Ovary (tissue), 10 donors: ENCODE measurements at places on chromosomes 7 and 10.

DNA sequence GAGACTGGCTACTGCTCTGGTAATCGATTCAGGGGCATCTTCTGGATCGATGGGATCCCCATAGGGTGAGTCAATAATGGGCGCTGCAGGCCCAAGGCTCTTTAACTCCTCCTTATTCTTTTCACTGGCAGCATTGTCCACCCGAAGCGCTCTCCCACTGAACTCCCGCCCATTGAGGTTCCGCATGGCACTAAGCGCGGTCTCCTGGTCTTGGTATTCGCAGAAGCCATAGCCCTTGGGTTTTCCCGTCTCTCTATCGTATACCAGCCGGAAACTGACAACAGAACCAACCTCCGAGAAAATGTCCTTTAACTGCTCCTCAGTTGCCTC lies 285 bp downstream of the CSTF2T start:
- peak overlapping the region; percentile 86 for H3K4me3 ChIP-seq
- H3K27me3 ChIP-seq: no peaks in the 10 kb centered on the region
- peak overlapping the region; percentile 91 for H3K27ac ChIP-seq
- no peaks in the 10 kb centered on the region for H3K36me3 ChIP-seq
- no peak for DNase-seq

GRCh38 chr7:117724898-117725297 lies 148.3 kb downstream of the CTTNBP2 start:
- no peak for DNase-seq
- H3K36me3 ChIP-seq: no peaks in the 10 kb centered on the region
- no peaks in the 10 kb centered on the region for H3K4me1 ChIP-seq

DNA sequence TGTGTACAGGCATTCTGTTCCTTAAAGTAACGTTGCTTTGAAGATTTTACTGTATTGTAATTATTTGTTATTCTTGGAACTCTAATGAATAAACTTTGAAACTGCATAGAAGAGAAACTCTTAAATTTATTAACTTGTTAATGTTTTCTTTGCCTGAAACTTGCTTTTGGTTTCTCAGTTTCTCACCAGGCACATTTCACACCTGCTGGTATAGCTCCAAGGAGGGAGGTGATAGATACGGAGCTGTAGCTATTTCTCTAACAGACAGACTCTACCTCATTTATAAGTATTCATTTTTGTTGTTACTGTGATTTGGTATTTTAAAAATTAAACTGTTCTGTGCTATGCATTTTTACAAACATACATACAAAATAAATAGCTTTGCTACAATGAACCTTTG lies 32.7 kb downstream of the R3HCC1L start:
- H3K4me1 ChIP-seq: peaks cover 1% of the 10 kb centered on the region
- no peak overlapping the region for H3K4me3 ChIP-seq
- H3K27me3 ChIP-seq: no peaks in the 10 kb centered on the region
- H3K27ac ChIP-seq: no peak overlapping the region
- H3K36me3 ChIP-seq: no peaks in the 10 kb centered on the region

DNA sequence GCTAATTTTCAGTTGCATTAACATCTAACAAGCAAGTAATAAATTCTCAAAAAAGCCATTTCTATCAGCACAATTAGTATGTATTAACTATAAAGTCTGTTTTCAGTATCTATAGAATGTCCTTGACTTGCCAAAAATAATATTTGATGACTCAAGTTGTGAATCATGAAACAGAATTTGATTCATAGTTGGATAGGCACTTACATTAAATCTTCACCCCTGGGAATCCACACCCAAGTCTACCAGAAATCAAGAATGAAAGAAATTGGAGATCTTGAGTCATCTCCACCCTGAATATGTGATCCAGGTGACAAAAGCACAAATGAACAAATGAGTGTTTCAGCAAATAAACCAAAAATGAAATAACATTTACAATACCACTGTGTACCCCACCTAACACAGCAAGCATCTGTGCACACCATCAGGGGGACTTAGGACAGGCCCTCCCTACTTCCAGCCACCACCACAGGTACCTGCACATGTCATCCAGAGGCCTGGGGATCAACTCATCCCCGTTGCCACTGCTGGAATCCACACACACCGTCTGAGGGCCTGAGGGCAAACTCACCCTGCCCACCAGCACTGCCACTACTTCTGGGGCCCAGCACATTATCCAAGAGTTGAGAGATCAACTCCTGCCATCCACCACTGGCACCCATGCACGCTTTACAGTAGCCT lies 160.1 kb downstream of the MTERF1 start:
- H3K4me3 ChIP-seq: no peak overlapping the region
- no peak overlapping the region for H3K27ac ChIP-seq
- no peak for DNase-seq
- H3K4me1 ChIP-seq: no peaks in the 10 kb centered on the region

DNA sequence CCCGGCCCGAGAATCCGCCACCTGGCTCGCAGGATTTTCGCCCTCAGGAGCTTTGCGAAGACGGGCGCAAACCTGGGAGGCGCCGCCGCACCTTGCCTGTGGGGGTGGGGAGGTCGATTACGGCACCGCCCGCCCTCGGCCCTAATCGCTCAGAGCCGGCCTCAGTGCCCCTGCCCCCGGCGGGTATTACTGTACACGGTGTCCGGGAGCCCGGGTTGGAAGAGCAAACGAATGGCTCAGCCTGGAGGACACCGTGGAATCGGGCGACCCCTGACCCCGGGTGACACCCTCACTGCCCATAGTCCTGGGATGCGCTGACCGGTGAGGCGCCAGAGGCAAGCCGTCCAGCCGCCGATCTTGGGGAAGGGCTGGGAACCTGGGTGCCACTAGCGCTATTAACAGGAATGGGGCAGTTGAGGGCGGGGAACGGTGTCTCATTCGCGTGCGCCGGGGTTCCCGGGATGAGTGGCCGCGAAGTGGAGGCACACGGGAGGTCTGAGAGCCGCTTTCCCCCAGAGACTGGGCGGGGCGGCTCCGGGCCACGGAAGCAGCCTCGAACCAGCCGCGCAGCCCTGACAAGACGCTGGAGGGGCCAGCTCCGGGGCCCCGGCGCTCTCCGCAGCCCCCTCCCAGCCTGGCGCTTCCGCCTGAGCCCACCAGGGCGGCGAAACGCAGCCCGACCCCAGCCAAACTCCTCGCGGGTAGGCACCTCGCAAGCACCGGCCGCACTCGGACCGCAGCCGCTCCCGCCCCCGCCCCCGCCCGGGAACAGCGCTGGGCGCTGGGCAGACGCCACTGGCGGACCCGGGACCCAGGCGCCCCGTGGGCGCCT lies 167.5 kb downstream of the NRF1 start:
- no peak overlapping the region for H3K27ac ChIP-seq
- peak overlapping the region; percentile 37 for H3K4me3 ChIP-seq
- peaks cover 5% of the 10 kb centered on the region for H3K4me1 ChIP-seq
- H3K27me3 ChIP-seq: peaks cover 14% of the 10 kb centered on the region
- DNase-seq: no peak

- H3K27me3 ChIP-seq: no peaks in the 10 kb centered on the region
- H3K36me3 ChIP-seq: no peaks in the 10 kb centered on the region
- no peak overlapping the region for H3K27ac ChIP-seq
- H3K4me3 ChIP-seq: no peak overlapping the region
Measured at GRCh38 chr7:77542409-77542808, 5.3 kb downstream of the PTPN12 start.

- no peak overlapping the region for H3K4me3 ChIP-seq
- H3K27me3 ChIP-seq: no peaks in the 10 kb centered on the region
- no peaks in the 10 kb centered on the region for H3K36me3 ChIP-seq
- H3K4me1 ChIP-seq: peaks cover 3% of the 10 kb centered on the region
- DNase-seq: no peak
Measured at GRCh38 chr7:157380416-157380815, 43.6 kb downstream of the DNAJB6 start.

GRCh38 chr7:92781117-92781720 lies 55.2 kb downstream of the CDK6 start:
- peak; percentile 25 for DNase-seq
- H3K4me1 ChIP-seq: peaks cover 3% of the 10 kb centered on the region
- H3K27me3 ChIP-seq: no peaks in the 10 kb centered on the region
- H3K27ac ChIP-seq: no peak overlapping the region

DNA sequence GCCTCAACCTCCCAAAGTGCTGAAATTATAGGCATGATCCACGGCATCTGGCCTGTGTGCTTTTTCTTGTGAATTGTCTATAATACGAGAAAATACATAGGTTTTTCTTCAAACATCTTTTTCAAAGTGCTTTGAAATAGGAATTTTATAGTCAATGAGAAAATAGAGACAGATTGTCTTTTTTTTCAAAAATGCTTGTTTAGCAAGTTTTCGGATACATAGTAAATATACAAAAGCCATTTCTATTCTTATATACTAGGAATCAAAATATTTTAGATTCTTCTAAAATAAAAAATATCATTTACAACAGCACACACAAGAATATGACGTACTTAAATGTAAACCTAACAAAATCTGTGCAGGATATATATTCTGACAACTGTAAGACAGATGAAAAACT lies 1.6 kb upstream of the LYZL2 start:
- H3K4me3 ChIP-seq: no peak overlapping the region
- H3K4me1 ChIP-seq: no peaks in the 10 kb centered on the region
- H3K27ac ChIP-seq: no peak overlapping the region
- no peak for DNase-seq

DNA sequence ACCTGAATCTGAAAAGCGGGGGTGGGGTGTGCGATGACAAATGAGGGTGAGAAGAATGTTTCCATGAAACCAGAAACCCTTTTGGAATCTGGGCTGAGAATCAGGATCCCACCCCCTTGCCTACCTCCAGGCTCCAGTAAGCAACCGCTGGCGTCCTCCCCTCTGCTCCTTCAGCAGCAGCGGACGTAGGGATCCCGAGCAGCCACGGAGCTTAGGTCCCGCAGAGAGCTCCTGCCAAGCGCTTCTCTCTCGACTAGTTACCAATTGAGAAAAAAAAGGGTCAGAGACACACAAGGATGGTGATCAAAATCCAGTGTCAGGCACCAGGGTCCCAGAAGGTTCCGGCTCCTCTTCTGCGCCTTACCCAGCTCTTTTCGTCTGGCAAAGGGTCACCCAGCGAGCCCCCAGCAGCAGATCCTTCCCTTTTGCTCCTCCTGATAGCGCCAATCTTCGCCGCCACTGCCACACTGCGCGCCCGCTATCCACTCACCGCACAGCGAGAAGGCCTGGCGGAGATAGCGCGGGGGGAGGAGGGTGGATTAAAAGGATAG lies 733.5 kb downstream of the ZWINT start:
- DNase-seq: no peak
- H3K4me3 ChIP-seq: no peak overlapping the region
- H3K27ac ChIP-seq: no peak overlapping the region
- H3K4me1 ChIP-seq: peaks cover 3% of the 10 kb centered on the region
- no peaks in the 10 kb centered on the region for H3K36me3 ChIP-seq

- H3K27me3 ChIP-seq: no peaks in the 10 kb centered on the region
- no peak overlapping the region for H3K27ac ChIP-seq
- peaks cover 18% of the 10 kb centered on the region for H3K4me1 ChIP-seq
- no peaks in the 10 kb centered on the region for H3K36me3 ChIP-seq
- no peak overlapping the region for H3K4me3 ChIP-seq
Measured at GRCh38 chr7:1049006-1049741, 4.8 kb downstream of the GPR146 start.

DNA sequence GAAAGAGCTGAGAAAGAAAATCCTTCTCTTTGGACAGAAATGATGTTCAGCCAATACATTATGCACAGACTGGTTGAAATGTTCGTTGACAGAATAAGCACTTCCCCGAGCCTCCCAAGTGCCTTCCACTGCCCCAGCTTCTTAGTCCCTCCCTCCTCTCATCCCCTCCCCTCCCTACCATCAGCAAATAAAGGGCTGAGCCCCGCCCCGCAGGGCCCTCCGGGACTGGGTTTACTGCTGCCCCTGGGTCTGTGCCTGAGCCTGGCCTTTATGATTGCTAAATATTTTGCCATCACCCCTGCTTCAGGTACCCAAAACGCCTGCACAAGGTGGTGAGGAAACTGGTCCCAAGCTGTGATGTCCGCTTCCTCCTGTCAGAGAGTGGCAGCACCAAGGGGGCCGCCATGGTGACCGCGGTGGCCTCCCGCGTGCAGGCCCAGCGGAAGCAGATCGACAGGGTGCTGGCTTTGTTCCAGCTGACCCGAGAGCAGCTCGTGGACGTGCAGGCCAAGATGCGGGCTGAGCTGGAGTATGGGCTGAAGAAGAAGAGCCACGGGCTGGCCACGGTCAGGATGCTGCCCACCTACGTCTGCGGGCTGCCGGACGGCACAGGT lies 28.1 kb downstream of the HKDC1 start:
- no peak overlapping the region for H3K27ac ChIP-seq
- no peaks in the 10 kb centered on the region for H3K36me3 ChIP-seq
- H3K27me3 ChIP-seq: no peaks in the 10 kb centered on the region
- no peak for DNase-seq
- H3K4me3 ChIP-seq: no peak overlapping the region

- no peaks in the 10 kb centered on the region for H3K27me3 ChIP-seq
- H3K27ac ChIP-seq: no peak overlapping the region
- no peaks in the 10 kb centered on the region for H3K4me1 ChIP-seq
- no peak overlapping the region for H3K4me3 ChIP-seq
Measured at GRCh38 chr10:103802637-103803353, 52.6 kb downstream of the SH3PXD2A start.

- H3K27ac ChIP-seq: no peak overlapping the region
- H3K4me1 ChIP-seq: no peaks in the 10 kb centered on the region
- no peaks in the 10 kb centered on the region for H3K27me3 ChIP-seq
Measured at GRCh38 chr7:51229620-51230323, 86.8 kb downstream of the COBL start.

- H3K27ac ChIP-seq: no peak overlapping the region
- H3K27me3 ChIP-seq: no peaks in the 10 kb centered on the region
- H3K4me1 ChIP-seq: no peaks in the 10 kb centered on the region
- H3K4me3 ChIP-seq: no peak overlapping the region
- no peak for DNase-seq
Measured at GRCh38 chr7:141630621-141631020, 71.3 kb downstream of the DENND11 start.

GRCh38 chr10:101223274-101224059 lies 5.8 kb downstream of the LBX1 start:
- peaks cover 12% of the 10 kb centered on the region for H3K27me3 ChIP-seq
- H3K36me3 ChIP-seq: no peaks in the 10 kb centered on the region
- H3K4me1 ChIP-seq: peaks cover 8% of the 10 kb centered on the region
- no peak for DNase-seq

- H3K4me3 ChIP-seq: no peak overlapping the region
- H3K27ac ChIP-seq: no peak overlapping the region
- no peaks in the 10 kb centered on the region for H3K36me3 ChIP-seq
- no peak for DNase-seq
- peaks cover 2% of the 10 kb centered on the region for H3K4me1 ChIP-seq
- H3K27me3 ChIP-seq: no peaks in the 10 kb centered on the region
Measured at GRCh38 chr7:29896685-29897411, 90.5 kb downstream of the WIPF3 start.

DNA sequence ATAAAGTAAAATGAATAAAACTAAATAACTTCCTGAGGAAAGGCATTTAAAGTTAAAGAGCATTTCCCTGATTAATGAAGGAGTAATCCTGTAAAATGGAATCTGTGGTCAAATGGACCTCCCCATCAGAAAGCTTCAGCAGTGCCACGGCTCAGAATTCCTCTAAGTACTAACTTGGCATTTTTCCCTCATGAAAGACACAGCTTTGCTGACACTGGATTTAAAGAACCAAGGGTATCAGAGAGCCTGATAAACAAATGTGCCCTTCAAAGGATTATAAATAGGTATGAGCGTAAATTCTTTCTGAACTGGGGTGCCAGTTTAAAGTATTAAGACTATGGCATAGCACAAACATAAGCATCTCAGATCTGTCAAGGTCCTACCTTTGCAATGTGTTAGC lies 24.2 kb upstream of the RNF148 start:
- DNase-seq: no peak
- no peaks in the 10 kb centered on the region for H3K4me1 ChIP-seq
- no peaks in the 10 kb centered on the region for H3K27me3 ChIP-seq
- no peak overlapping the region for H3K4me3 ChIP-seq

- H3K27ac ChIP-seq: no peak overlapping the region
- H3K27me3 ChIP-seq: no peaks in the 10 kb centered on the region
- no peak overlapping the region for H3K4me3 ChIP-seq
- H3K4me1 ChIP-seq: no peaks in the 10 kb centered on the region
- DNase-seq: no peak
Measured at GRCh38 chr10:124204726-124205125, 111.3 kb upstream of the CHST15 start.
